SW 1271 (cell line): ENCODE measurements at places on chromosomes 7 and 10.

GRCh38 chr10:106714734-106715555 lies 449.6 kb downstream of the SORCS1 start:
- no peak for DNase-seq

- DNase-seq: no peak
Observed at GRCh38 chr7:151930695-151931094, 25.6 kb upstream of the GALNTL5 start.

DNA sequence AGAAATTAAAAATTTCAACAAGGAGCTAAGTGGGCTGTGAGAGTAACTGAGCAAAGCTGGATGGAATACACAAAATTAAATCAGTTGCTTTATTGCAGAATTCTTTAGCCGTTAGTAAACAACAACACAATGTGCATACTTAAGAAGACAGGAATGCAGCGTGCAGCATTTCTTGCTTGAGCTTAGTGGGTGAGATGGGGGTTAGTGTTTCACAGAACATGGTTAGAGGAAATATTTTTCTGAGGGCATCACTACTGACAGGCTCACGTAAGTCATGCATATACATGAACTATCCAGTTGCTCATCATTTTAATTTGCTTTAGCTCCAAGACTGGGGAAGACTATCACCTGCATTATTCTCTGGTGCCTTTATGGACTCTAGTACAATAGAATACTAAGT lies 80.8 kb downstream of the CD36 start:
- peak; percentile 18 for DNase-seq

GRCh38 chr7:5200561-5201235 lies 10.7 kb downstream of the WIPI2 start:
- DNase-seq: no peak
